ENCODE measurements at places on chromosomes 12 and 14.

GRCh38 chr12:14782756-14783155 is 20.5 kb downstream of the WBP11 start:
- no peak for DNase-seq

DNA sequence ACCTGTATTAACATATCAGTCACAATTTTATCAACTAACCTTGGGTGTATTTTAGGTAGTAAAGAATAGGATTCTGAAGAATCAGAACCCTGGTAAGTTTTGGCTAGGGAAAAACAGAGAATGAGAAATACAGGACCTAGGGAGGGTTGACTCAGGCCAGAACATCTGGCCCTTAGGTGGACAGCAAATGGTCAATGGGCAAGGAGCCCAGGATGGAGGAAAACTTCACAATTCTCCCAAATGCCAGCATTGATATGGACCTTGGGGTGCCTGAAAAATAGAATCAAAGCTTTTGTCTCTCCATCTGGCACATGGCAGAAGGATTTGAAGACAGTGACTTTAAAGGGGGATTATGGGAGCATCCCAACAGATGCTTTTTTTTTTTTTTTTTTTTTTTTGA is 32.7 kb upstream of the PRPF39 start:
- DNase-seq = no peak

GRCh38 chr12:24950231-24950834 is 1.4 kb upstream of the BCAT1 start:
- no peak for DNase-seq

- no peak for DNase-seq
These were observed 339.5 kb downstream of the PAWR start for GRCh38 chr12:79351251-79351650.

GRCh38 chr12:69988481-69989321 is 163.7 kb downstream of the MYRFL start:
- DNase-seq = no peak

- DNase-seq = no peak
These were observed 72.0 kb upstream of the VRK1 start for GRCh38 chr14:96725232-96725631.

- DNase-seq = no peak
These were observed 41.5 kb upstream of the NPAS3 start for GRCh38 chr14:32896979-32897697.

DNA sequence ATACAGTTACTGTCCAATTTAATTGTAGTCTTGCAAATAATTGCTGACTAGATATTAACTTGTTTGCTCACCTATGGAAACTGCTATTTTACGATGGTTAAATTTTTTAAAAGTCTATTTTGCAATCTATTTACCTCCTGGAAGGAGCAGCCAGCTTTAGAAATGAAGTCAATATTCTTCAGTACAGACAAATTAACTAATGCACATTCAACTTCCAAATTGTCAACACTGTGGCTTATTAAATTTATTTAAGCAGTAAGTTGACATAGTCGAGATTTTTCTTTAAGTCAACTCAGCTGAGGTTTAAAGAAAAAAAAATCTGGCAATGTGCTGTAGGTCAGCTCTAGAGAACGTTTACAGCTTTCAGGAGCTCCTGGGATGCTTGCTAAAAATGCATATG is 221.2 kb downstream of the SSPN start:
- no peak for DNase-seq

GRCh38 chr12:30088259-30088995 is 304.7 kb upstream of the TMTC1 start:
- DNase-seq = no peak

DNA sequence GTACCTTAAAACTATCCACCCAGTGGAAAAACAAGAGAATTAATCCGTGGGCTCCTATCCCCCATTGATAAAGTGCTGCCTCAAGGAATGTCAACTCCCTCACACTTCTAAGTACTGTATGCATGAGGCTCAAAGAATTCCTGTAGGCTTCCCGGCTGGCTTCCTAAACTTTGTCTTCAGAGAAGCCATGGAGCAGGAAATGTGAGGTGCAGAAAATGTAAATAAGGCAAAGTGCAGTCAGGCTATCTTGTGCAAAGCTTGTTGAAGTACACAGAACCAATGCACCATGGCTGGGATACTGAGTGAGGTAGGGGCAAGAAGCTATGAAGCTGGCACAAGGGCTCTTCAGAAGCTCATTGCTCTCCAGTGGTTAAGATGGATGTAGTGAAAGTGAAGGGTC is 611.0 kb downstream of the FSCB start:
- DNase-seq = no peak

- no peak for DNase-seq
These were observed 881 bp downstream of the PYGL start for GRCh38 chr14:50943261-50943942.

DNA sequence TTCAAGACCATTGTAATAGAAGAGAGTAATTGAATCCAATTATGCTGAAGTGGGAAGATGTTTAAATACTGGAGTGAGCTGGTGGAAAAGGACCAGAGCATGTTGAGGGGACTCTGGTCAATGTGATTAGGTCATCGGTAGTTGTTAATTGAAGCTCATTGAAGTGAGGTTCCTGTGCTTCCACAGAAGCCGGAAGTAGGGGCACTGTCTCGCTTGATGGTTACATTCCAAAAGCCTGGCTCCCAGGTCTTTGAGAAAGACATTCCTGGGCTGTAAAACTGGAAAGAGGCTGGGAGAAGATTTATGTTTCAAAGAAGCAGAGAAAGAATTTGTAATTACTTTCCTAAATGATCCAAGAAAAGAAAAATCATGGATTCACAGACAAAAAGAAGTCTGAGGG is 12.3 kb upstream of the CLECL1 start:
- DNase-seq = no peak

DNA sequence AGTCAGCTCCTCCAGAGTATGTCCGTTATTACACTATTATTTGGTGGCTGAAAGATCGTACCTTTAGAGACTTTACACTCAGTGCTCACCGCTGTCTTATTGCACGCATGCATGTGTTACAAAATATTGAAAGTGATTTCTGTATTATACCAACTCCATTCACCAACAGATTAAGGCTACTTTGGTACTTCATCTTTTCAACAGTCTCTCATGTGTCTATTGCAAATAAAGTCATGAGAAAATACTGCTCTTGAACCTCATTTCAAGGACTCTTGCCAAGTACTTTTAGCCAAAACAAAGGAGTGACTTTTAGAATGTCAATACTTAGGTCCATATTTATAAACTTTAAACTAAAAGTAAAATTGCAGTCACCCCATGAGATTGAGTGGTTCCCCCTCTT is 503.6 kb downstream of the TMEM121 start:
- no peak for DNase-seq

DNA sequence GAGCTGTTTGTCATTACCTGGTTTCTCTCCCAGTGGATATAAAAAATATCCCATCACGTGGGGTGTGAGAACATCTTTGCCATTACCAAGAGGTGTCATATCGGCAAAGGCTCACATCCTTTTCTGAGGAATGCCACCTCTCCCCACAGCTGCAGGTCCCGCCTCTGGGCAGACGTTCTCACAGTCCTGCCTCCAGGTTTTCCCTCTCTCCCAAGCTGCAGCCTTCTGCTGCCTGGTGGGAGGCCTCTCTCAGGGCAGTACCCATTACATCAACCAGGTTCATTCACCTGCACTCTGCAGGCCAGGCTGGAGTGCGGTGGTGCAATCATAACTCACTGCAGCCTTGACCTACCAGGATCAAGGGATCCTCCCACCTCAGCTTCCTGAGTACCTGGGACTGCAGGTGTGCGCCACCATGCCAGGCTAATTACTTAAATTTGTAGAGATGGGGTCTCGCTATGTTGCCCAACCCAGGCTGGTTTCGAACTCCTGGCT is 15.0 kb upstream of the TMEM119 start:
- DNase-seq = no peak

DNA sequence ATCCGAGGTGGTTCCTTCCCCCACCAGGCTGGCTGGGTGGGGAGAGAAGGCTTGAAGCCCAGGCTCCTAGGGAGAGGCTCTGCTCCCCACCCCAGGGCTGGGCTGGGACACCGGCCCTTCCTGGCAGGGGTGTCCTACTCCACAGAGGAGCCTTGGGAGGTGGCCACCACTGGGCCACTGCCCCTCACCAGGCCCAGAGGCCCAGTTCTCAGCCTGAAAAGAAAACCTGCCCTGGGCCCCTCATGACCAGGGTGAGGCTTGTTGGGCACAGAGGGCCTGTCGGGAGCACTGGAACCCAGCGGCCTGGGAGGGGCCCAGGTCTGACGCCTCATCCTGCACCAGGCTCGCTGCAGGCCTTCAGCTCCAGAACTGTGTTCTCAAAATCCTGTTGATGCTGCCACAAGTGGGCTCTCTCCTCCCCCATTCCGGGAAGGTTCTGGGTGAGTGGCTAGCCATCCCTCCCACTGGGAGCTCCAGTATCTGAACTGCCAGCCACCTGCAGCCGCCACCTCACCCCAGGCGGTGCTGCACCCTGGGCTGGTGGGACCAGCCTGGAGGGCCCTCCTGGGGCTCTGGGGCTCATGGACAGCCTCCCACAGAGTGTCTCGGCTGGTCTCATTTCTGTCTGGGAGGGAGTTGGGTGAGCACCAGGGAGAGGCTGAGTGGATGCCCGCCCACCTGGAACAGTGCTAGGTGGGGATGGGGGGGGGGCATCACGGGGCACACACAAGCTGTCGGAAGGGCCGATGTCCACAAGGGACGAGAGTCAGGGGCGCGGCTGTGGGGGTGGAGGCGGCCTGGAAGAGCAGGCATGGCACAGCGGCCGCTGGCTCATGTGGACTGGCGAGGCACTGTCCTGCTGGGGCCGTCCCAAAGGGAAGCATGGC is 11.8 kb downstream of the BAG5 start:
- no peak for DNase-seq

- DNase-seq = no peak
These were observed 166.7 kb upstream of the HIF1A start for GRCh38 chr14:61528591-61529021.

DNA sequence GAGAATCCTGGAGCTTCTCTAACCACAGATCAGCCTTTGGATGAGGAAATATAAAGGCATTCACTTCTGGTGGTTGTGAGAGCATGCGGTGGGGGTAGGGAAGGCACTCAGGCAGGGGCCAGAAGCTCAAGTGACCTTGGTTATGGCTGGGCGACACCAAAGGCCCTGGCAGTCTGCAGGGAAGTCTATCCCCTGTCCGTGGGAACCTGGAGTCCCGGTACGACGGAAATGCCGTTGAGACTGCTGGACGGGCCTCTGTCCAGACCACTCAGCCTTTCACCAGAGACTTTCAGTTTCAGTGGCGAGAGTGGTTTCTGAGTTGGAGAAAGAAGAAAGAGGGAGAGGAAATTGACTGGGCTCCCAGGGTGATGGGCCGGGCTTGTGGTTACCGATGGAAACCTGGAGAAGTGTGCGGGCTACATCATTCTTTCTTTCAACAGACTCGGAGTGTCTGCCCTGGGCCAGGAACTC is 20.9 kb downstream of the ISCA2 start:
- no peak for DNase-seq

DNA sequence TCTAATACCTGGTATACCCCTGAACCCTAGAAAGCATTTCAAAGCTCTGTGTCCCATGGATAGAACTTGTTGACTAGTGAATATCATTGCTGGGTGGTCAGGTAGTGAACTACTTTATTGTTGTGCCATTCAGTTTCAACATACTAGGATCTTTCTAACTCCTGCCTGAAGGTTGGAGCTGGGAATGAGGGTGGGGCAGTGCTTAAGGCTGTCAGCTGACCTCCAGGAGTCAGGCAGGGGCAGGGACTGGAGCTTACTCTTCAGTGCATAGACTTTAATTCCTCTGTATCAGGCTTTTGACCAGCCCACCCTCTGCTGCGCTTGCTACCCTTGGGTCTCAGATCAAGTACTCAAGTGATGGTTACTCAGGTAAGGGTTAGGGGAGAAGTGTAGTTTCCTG is 102.6 kb upstream of the RFX4 start:
- DNase-seq = no peak

- peak; percentile 39 for DNase-seq
These were observed 24.3 kb downstream of the NCOR2 start for GRCh38 chr12:124543052-124543589.

DNA sequence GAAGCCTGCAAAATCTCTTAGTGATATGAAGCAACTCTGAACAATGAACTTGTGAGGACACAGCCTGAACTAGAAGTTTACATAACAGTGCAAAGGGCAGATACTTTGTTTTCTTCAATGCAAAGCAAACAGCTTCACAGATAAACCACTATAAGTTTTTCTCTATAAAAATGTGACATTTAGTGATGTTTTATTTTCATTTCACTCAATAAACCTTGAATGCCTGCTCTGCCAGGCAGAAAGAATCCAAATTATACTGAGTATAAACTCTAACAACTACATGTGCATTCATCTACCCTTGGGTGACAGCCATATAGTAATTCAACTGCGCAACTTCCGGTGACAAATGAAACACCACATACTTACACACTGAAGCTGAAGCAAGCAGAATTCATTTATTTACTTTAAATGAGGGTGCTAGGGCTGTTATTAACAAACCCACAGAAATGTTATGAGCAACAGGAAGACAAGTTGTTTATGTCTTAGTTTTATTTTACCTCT is 10.3 kb downstream of the DCP1B start:
- no peak for DNase-seq

DNA sequence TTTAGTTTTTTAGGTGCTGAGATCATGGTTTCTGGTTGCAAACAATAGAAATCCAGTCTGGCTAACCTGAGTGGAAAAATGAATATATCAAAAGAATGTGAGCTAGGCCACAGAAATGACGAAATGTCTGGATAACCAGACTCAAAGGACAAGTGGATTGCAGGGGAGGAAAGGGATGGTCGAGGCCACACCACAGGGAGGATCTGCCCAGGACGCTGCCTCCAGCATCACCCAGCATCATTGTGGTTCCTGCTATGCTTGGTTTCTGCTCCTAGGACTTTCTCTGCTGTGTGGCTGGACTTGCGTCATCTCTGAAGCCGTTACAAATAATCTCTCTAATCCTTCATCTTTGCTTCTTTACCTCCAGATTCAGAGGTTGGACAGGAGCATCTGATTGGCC is 80.4 kb downstream of the TTC8 start:
- no peak for DNase-seq

DNA sequence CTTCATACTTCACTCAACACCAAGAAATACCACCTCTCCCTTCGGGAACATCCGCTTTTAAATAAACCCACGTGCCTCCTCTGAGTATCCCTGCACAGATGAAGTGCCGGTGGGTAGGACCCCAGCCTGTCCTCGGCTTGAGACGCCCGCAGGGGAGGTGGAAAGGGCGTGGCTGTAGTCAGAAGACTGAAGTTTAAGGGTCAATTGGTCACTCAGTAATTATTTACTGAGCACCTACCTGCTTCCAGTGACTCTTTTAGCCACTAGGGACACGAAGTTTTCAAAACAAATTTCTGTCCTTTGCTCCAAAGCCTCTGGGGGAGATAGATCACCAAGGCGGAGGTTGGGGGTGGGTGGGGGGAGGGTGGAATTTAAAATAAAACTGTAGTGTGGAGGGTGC is 309.4 kb downstream of the VRK1 start:
- no peak for DNase-seq

- no peak for DNase-seq
These were observed 57.9 kb downstream of the KDM2B start for GRCh38 chr12:121522971-121523370.
